ENCODE measurements at places on chromosomes 5 and 9.
A peak's percentile ranks its signal among the peaks of the same experiment; 100 is the strongest.

GRCh38 chr9:79824265-79824664 is 252.5 kb downstream of the TLE4 start:
- no peak for DNase-seq

DNA sequence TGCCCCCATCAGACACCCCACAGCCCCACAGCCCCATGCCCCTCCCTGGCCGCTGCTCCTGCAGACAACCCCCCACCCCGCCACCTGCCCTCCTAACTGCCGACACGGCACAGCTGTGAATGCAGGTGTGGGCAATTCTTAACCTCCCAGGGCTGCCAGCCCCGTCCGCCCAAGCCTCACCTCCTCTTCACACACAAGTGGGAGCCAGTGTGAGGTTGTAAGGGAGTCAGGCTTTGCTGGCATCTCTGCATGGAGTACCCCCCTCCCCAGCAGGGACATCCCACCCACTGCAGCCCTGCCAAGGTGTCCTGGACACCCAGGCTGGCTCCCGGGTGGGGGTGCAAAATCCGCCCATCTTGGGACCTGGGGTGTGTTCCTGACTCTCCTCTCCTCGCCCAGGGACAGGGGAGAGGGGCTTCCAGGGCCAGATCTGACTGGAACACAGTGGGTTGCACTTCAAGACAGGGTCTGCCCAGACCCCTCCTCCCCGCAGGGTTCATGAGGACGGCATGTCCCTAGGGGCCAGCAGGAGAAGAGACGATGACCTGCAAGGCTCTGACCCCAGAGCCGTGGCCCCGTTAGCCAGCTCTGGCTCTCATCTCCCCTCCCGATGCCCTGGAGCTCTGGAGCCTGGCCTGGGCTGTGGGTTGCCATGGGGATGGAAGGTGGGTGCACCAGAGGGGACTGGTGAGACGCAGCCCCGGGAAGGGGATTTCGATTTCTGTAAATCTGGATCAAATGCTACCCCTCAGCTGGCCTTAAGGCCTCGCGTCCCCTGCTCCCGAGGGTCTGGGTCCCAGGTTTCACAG is 34.4 kb downstream of the SARDH start:
- DNase-seq: no peak

DNA sequence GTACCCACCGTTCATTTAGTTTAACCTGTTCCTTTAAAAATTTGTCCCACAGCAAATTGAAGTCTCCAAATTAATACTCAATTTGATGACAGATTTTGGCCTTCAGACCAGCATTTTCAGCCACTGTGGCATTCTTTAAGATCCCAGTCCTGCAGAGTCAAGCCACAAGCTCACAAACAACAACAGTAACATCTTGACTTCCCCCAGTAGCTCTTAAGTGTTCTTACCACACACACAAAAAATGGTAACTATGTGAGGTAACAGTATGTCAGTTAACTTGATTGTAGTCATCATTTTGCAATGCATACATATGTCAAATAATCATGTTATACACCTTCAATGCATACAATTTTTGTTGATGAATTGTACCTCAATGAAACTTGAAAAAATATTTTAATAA is 247.9 kb downstream of the LURAP1L start:
- no peak for DNase-seq

- no peak for DNase-seq
These were observed 3.2 kb downstream of the CAVIN4 start for GRCh38 chr9:100581081-100581480.

DNA sequence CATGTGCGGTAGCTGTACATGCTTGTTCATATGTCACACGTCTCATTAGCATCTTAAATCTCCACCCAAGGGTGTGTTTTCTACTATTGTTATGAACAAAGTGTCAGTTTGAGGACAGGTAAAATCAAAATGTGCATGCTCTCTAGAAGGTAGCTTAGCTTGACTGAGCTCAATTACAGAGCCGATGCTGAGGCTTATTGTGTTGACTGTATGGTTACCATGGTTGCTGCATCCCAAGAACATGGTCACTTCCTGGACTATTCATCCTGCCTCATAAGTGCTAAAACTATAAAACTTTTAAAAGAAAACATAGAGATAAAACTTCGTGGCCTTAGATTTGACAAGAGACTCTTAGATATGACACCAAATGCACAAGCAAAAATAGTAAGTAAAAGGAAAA is 426.1 kb upstream of the CTNND2 start:
- DNase-seq: no peak

- no peak for DNase-seq
These were observed 7.2 kb upstream of the RNU6ATAC start for GRCh38 chr9:134171316-134172197.

DNA sequence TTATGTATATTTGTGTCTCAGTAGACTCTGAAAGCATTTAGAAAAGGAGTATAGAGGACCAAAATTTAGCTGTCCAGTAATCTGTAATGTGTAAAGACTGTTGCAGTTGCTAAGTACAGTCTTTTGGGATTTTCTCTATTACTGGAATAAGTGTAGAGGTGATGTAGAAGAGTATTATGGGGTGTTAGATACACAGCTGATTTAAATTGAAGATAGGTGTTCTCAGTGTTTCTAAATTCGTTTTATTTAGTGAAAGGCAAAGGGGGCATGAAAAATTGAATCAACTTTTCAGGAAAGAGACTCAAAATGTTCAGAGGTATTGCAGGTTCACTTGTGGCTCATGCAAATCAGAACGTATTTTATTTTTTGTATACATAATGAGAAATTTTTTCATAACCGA is 13.6 kb downstream of the SMAD5 start:
- DNase-seq: no peak

DNA sequence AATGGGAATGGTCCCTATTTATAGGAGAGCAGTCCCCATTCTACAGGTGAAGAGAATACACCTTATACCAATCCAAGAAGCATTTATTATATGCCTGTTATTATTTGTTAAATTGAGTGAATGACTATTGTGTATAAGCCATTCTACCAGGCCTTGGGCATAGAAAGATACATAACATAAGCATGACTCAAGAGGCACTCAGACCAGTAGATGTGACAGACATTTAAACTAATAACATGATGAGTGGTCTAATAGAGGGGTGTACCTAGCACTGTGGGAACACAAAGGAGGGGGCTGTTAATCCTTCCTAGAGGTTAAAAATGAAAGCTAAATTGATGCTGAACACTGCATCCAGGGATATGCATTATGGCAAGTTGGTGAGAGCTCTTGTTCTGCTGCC is 145.0 kb upstream of the TNC start:
- no peak for DNase-seq

DNA sequence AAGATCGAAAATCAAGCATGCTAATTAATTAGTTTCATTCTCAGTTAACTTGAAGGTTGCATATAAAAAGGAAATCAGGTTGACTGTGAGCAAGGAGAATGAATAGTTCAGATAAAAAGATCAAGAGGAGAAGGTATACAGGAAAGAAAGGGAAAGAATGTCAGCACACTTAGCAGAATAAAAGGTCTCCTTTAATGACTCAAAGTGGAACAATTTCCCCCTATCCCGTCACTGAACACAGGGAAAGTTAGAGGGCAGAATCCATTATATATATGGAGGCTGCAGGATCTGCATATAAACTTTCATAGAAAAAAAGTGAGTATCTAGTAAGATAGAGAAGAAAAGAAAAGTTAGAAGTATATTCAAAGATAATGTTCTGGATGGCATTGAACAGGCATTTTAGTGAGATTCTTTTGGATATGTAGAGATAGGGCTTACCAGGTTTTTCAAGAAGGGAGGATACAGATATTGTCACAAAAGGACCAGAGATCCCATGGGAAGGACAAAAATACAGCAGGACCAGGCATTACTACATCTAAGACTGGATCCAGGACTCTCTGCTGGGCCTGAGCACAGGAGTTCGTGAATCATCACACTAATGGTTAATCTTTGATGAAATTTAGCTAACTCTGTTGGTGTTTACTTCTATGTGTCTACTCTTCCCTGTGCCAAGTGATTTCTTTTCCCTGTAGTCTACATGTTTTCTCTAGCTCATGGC is 988.2 kb upstream of the ARRDC3 start:
- DNase-seq: no peak

DNA sequence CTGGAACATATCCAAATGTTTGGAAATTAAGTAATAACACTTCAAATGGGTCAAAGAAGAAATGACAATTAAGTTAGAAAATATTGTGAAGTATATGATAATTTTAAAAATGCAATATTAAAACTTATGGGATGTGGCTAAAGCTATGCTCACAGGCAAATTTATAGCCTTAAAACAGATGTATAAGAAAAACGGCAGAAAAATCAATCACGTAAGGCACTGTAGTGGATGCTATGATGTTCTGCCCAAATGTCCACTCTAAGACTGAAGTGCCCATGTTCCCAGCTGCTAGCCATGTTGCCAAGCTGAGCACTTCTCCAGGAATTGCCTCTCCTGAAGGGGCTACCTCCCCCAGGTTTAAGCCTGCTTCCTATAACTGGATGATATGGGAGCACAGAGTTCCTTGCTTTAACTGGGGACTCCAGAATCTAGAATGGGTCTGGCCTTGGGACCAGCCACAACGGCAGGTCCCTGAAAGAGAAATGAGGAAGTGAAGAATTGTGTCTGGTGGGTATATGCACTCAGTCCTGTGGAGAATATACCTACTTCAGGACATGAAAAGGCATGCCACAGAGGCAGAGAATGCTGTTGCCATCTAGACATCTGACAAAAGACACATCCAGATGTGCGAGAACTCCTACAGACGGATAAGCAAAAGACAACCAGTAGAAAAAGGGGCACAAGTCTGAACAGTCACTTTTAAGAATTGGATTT is 78.2 kb upstream of the RXRA start:
- no peak for DNase-seq

DNA sequence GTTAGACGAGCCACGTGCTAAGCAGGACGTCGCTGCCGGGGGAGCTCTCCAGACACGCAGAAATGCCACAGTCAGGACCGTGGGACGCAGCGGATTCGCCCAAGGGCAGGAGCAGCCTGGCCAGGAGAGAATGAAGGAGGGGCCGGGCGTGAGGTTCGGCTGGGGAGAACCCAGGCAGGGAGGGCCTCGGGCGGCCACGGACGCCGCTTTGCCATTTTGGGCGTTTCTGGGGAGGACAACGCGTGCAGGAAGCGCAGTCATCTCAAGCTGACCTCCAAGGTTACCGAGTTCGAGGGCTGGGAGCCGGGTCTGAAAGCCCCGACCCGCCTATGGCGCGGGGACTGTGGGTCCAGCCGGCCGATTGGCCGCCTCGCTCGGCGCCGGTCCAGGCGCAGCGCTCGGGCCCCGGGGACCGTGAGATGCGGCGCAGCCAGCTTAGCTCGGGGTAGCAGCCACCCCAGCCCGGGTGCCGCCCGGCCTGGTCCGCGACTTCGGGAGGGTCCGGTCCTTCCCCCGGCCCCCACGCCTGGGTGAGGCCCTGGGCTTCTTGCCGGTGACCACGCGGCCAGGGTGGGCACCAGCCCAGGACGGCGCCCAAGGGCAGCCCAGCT is 760 bp upstream of the MAN1B1 start:
- no peak for DNase-seq

- no peak for DNase-seq
These were observed 51.0 kb upstream of the PSD2 start for GRCh38 chr5:139744471-139745131.

- no peak for DNase-seq
These were observed 26.3 kb upstream of the PTPDC1 start for GRCh38 chr9:94057918-94058317.

GRCh38 chr5:1511651-1512540 is 11.9 kb downstream of the LPCAT1 start:
- DNase-seq: no peak

- no peak for DNase-seq
These were observed 15.7 kb downstream of the BRD3OS start for GRCh38 chr9:134040781-134041648.

DNA sequence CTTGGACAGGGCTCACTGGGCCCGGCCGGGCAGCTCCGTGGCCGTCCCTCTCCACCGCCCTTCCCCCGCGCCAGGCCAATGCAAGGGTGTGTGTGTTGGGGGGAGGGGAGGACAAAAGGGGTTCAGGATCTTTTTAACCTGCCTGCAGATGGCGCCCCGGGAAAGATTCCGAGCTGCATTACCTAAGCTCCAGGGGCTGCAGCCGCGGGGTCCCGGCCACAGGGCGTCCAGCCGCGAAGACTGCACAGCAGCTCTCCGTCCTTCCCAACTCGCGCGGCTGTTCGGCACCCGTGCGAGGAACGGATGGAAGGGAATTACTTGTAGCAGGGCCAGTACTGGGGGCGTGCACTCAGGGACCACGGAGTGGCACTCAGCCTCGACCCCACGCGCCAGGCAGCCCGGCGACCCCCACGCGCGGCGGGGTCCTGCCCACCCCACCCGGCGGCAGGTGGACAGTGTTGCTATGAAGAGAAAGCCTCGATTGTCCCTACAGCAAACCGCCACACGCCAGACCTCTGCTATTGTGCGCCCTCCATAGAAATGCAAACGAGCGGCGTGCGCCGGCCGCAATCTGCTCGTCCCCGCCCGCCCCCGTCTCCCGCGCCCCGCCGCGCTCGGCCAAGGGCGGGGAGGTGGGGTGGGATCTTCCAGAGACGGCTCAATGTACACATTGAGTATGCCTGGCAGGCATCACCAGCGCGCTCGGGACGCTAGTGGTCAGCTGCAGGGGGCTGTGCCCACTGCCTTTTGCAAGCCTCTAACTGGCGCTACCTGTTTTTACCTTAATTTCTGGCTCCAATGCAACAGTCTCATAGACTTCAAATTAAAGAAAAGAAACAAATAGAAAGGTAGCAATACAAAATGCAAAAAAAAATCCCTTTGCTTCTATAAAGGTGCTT is 796 bp upstream of the GADD45G start:
- no peak for DNase-seq

GRCh38 chr5:14243766-14244165 is 100.6 kb downstream of the TRIO start:
- no peak for DNase-seq

GRCh38 chr5:77024490-77024889 is 5.7 kb upstream of the AGGF1 start:
- no peak for DNase-seq

DNA sequence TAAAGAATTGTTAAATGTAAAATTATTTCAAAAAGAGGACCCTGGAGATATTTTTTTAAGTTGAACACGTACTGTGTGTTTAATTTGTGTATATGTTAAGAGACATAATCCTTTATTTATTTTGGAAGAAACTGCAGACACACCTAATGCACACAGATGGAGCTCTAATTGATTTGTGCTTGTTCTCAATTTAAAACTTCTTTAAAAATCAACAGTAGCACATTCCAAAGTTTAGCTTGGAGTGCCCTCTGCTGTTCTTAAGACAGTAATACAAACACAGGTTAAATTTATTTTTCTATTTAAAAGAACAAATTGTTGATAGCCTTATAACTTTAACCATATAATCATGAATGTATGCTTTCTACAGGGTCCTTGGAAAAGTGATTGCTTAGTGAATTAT is 277.6 kb upstream of the ADAMTS16 start:
- peak; percentile 14 for DNase-seq

DNA sequence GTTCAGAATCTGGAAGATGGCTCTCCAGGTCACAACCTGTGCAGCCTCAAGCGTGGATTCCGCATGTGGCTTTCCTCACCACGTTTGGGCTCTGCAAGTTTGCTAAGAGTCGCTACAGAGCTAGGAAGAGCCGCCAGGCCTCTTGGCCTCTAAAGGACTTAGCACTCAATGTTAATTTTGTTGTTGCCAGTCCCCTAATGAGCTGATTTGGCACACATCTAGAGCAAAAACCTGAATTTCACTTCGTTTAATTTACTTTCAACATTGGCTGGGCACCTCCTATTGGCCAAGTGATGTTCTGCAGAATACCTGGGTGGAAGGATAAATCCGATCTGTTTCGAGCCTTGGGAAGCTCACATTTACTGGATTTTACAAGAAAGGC is 65.8 kb upstream of the UNC5A start:
- DNase-seq: no peak

GRCh38 chr9:110977259-110977709 is 61.0 kb downstream of the LPAR1 start:
- peak; percentile 70 for DNase-seq

Measured in HFF-Myc (cell line).